Progenitor cell of endocrine pancreas (in vitro differentiated cells): ENCODE measurements at places on chromosomes 6 and 20.

GRCh38 chr20:39503902-39504709 lies 542.0 kb downstream of the DHX35 start:
- DNase-seq = no peak

DNA sequence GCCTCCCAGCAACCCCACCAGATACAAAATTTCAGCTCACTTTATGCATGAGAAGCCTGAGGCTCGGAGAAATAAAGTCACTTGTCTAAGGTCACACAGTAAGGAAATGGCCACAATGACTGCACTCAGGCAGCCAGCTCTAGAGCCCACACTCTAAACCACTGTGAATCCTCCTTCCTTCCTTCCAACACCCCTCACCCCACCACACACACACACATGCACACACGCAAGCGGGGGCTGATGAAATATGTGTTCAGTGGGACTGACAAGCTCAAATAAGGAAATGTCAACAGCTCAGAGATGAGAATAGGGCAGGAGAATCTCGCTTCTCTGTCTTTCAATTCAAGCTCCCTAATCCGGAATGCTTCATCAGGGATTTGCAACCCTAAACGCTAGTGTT lies 6.0 kb upstream of the BPIFA1 start:
- no peak for DNase-seq

- no peak for DNase-seq
Measured at GRCh38 chr6:136711644-136712043, 80.6 kb downstream of the MAP3K5 start.

DNA sequence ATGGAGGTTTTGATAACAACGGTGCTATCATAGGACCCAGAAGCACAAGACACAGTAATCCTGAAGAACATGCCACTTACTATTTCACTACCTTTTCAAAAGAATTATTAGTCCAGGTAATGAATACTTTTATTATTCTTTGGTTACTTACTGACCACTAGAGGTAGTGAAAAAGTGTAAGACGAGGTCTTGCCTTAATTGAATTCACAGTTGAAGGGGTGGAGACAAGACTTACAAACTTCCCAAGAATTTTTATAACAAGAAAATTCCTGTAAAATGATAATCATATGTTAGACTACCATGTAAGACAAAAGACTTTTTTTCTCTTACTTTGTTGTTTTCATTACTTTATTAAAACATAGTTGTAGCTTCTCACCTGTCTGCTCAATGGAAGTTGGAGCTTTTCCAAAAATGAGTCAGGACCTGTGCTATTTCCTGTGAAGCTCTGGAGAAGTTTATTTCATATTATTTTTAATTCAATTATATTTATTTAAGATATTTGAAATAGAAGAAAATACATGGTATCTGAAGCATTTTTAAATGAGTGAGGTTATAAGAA lies 52.4 kb downstream of the DOP1A start:
- no peak for DNase-seq

DNA sequence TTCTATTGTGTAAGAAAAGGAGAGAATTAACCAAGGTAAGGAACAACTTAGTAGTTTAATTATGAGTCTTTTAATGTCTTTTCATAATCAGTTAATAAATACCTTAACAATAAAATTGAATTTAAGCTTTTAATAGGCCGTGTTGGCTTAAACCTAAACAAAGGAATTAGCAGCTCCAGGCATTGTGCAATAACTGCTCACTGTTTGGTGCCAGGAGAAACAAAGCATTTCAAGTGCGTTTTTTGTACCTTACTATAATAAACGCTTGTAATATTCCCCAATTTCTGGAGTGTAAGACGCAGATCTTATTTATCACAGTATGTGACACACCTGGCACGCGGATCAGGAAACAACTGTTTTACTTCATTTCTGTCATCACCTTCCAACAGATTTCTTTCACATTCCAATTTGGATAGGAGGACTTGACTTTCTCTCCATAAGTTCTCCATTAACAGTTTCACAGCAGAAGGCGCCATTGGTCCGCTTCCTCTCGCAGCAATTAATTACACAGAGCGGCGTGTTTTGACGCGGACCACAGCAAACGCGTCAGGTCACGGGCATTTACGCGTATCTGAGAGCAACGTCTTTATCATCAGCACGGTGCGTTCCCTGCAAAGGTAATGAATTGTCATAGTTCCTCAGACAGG lies 335.8 kb upstream of the NT5E start:
- DNase-seq = no peak

GRCh38 chr20:45085289-45085688 lies 15.6 kb downstream of the KCNS1 start:
- no peak for DNase-seq

- no peak for DNase-seq
Measured at GRCh38 chr6:102841060-102841459, 1447.6 kb downstream of the GRIK2 start.

DNA sequence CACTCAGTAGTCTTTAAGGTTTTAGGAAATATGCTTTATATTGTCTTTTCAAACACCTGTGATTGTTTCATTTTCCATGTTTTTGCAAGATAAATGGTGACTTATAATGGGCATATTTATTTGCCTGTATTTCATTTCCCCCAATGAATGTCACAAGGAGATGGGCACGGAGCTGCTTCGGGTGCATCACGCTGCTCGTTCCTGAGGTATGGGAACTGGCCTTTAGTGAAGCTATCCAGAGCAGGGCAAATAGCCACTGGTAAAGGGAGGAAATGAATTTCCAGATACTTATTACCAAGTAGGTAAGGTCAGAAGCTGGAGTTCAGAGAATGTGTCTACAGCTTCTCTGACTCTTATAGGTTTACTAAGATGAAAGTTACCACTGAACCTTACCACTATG lies 3.7 kb downstream of the POU3F2 start:
- no peak for DNase-seq

GRCh38 chr20:16245879-16246278 lies 327.4 kb downstream of the KIF16B start:
- DNase-seq = no peak

- no peak for DNase-seq
Measured at GRCh38 chr6:43077333-43077809, 1.3 kb downstream of the PTK7 start.

DNA sequence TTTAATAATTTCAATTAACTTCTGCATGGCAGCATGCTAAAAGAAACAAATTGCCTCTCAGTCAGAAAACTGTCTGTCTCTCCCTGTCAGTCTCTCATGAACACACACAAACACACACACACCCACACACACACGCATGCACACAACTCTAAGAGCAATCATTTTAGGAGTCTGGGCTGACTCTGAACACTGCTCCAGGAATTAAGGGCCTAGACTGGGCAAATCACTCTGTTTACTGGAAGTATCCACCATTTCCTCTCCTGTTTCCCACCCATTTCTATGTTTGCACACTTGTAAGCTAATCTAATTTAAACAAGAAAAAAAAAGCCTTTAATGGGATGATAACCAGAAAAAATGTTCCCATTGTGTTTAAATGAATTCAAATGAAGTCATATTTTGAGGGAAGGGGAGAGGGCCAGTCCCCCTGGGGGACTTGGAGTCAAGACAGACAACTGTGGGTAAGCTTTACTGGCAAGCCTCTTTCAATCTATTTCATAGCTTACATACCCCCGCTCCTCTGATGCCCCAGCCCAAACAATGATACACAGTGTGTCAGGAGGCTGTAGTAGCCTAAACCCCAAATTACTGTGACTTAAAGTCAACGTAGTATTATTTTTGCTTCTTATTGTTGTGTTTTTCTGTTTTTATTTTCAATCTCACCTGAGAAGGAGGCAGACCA lies 447.8 kb upstream of the FLRT3 start:
- no peak for DNase-seq

DNA sequence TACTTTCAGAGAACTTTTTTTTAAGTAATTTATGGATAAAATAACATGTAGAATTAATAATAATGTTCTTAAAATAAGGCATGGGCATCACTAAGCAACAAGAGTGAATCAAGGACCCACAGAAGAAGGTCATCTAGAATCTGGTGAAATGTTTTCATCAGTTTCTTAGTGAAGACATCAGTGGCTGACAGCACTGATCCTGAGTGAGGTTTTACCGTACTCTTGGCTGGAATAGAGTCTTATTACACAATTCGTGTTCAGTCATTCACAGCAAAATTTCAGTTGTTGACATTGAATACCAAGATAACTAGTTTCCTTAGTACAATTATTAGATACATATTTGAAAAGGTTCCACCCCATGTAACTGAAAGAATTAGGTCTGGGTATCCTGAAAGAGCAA lies 140.4 kb downstream of the C6orf58 start:
- DNase-seq = no peak

DNA sequence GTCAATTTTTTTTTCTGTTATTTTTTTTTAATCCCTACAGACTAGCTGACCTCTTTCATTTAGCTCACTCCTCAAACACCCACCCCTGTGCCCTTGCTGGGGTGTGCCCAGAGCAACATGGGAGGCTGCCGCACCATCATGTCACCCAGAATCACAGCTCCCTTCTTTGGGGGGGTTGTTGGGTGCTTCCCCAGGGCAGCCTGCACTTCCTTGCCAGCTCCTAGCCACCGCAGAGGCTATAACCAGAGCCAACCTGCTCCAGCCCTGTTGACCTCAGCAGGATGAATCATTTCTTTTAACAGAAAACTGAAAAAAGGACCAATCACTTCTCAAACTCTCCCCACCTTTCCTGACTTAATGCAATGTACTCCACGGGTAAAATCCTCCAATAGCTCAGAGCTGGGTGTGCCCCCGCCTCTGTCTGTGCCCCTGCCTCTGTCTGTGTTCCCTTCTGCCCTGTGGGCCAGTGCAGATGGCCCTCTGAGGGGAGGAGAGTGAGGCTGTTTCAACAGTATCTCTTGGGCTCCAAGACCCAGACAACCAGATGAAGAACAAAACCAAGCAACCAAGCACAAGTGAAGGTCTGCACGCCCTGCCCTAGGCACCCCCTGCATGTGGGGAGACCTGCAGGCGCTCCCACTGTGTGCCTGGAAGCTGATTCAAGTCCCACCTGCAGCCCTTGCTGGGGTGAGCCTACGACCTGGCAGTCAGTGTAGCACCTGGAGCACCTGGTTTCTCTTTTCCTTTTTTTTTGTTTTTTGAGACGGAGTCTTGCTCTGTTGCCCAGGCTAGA lies 67.7 kb downstream of the PYGB start:
- no peak for DNase-seq

GRCh38 chr6:30882204-30882758 lies 2.0 kb upstream of the DDR1 start:
- no peak for DNase-seq

- DNase-seq = no peak
Measured at GRCh38 chr6:134637847-134638437, 312.0 kb downstream of the ALDH8A1 start.

DNA sequence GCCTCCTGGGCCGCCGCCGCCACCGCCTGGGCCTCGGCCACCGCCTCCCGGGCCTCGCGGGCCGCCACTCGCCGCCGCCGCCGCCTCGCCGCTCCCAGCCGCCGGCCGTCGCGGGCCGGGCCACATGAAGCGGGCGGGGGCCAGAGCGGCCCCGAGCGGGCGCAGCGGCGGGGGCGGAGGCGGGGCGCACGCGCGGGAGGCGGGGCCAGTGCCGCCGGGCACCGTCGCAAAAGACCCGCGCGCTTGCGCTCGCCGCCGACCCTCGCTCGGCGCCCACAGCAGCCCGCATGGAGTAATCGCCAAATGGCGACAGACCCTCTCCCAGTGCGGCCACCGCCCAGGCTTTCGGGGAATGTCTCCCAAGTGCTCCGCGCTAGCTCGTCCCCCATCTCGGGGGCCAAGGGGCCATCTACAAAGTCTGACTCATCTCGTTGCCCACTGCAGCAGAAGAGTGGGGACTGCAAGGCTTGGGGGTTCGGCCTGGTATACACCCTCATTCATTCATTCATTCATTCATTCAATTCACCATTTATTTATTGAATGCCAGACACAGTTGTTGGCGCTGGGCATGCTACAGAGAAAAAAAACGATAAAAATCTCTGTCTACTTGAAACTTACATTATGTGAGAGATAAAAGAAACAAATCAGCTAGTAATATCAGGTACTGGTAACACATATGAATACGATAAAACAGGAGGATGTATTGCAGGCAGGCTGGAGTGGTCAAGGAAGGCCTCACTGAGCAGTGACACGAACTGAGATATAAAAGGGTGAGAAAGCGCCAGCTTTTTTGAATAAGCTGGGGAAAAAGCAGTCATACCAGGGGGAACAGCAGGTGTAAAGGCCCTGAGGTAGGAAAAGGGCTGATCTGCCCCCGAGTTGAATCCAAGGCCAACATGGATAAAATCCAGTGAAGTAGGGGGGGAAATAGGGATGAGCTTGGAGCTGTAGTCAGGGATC lies at the start of gene B4GALT5:
B4GALT5 (minus strand) TSS at position 126 of the 960 bp plus-strand sequence. CDS start 188 bp downstream, outside the sequence.
- DNase-seq = peak; percentile 75

DNA sequence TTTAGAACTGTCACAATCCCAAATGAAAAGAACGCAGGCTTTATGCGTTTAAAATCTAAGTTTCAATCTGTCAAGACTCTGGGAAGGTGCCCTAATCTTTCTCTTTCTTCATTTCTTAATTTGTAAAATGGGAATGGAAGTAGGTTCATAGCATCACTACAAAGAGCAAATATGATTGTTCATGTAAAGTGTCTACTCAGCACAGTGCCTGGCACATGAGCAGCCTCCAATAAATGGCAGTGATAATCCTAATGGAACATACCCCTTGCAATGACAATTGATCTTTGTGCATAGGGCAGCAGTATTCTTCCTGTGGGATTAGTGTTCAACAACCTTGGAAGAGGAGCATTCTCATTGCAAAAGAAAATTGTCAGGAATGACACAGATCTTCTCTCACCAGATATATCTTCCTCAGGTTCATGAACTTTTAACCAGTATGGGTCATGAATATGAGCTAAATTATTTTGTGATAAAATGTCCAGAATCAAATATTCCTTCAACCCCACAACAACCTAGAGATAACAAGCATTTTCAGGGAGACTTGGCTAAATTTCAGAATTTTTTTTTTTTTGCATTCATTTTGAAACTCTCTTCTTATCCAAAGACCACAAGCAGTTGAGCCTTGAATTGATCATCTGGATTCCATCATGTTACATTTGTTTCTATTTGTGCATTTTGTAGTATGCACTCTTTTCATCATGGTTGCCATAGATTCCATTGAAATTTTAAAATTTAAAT lies 149.1 kb downstream of the TBX18 start:
- DNase-seq = no peak

- no peak for DNase-seq
Measured at GRCh38 chr6:9197726-9198125, 762.4 kb upstream of the SLC35B3 start.

DNA sequence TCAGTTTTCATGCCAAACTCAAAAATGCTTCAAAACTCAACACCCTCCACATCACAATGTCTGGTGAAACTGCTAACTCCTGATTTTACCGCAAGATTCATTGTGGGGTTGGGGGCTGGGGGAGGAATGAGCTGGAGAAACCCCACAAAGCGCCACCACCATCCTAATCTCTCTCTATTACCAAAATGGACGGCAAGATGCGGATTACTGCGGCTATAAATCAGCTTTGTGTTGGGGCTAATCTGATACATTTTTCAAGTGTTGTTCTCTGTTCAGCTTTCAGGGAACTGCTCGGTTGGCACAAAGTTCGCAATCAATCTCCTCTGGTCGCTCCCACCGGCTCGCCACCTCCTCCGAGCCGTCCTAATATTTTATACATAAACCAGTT lies 83.7 kb downstream of the TMEM242 start:
- no peak for DNase-seq
